ENCODE measurements at places on chromosomes 11 and 22.

- no peak for DNase-seq
Observed at GRCh38 chr11:102798012-102798746, at the start of gene MMP1. Gene MMP1, minus strand, starts transcription at chr11:102798160. Its CDS starts 68 bp downstream, at chr11:102798092.

DNA sequence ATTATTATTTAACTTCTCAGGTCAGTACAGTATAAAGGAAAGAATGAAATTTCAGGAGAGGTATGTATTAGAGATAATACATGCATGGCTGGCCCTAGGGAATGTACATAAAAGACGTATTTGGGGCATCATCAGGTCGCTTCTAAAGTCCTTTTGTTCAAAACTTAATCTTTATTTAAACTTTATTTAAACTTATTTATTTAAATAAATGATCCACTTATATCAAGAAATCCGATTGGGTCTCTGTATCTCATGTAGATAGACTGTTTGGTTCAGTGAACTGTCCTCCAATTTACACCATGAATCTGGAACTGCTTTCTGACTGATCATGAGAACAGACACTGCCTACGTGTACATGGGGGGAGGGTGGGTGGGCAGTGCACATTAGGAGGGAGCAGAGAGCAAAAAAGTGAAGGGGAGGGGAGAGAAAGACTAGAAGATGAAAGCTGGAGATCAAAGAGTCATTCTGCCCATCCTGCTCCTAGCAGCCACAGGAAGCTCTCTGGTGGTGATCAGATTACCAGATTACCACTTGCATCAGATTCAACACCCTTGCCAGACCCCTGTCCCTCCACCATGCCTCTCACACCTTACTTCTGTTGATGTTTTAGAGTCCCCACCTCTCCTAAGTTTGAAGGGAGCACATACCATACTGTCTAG is 92.1 kb upstream of the MTMR2 start:
- peak; percentile 58 for DNase-seq

DNA sequence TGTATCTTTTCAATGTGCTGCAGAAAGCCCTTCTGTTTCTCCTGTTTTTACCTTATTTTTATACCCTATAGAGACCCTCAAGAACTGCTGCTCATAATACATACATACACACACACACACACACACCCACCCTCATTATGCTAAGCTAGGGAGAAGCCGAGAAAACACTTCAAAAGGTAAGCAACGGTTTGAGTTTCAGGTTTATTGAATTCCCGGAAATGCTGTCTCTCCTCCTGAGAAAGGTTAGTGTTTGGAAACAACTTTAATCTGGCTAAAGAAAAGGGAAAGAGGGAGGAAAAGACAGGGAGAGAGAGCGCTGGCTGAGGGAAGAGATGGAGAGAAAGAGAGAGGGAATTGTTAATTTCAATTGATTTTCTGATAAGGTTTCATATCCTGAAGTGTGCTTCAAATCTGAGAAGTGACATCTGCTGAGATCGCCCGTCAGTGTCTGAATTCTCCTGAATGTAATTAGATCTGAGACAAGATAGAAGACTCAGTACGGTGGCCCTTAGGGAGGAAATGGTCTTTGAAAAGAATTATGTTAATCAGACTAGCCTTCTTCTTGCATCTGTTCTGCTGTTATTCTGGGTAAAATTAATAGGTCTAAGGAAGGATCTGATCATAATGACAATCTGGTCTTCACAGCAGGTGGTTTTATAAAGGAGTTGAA is 169.1 kb downstream of the NXPE2 start:
- no peak for DNase-seq

- peak; percentile 12 for DNase-seq
Observed at GRCh38 chr22:23070418-23071229, at the start of gene GNAZ. Gene GNAZ, plus strand, starts transcription at chr22:23070519. Its CDS starts 25,177 bp downstream, at chr22:23095696.

GRCh38 chr11:25758145-25758661 is 573.7 kb upstream of the ANO3 start:
- no peak for DNase-seq
